ENCODE measurements at places on chromosomes 1 and 21. TPM values are rescaled to one million over a fixed set of nuclear protein-coding genes. Genes with fewer than 3 reads are reported as not detected.

DNA sequence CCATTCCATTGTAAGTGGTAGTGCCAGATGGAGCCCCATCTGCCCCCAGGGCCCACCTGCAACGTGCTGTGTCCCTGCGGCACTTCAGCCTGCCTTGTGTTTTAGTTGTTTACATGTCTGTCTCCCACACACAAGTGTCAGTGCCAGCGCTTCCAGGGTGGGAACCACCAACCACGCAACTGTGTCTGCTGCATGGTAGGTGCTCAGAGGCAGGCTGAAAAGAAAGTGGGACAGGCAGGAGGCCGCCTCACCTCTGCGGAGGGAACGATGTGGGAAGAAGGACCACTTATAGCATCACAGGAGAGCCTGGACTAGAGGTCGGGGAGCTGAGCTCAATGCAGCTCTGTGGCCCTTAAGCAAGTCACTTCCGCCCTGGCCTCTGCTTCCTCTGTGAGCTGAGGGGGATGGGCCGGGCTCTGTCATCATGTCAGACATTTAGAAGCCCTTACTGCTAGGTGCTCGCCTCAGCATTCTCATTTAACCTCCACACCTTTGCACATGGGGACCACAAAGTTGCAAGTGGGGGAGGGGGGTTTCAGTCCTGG, 17.9 kb downstream of the SLC9A1 start:
- peaks cover 38% of the 10 kb centered on the region for H3K4me1 ChIP-seq
- DNase-seq: no peak
- peak overlapping the region; percentile 62 for H3K27ac ChIP-seq
- no peaks in the 10 kb centered on the region for H3K36me3 ChIP-seq

Gene GSTM5
- 0.29 TPM for total RNA-seq

DNA sequence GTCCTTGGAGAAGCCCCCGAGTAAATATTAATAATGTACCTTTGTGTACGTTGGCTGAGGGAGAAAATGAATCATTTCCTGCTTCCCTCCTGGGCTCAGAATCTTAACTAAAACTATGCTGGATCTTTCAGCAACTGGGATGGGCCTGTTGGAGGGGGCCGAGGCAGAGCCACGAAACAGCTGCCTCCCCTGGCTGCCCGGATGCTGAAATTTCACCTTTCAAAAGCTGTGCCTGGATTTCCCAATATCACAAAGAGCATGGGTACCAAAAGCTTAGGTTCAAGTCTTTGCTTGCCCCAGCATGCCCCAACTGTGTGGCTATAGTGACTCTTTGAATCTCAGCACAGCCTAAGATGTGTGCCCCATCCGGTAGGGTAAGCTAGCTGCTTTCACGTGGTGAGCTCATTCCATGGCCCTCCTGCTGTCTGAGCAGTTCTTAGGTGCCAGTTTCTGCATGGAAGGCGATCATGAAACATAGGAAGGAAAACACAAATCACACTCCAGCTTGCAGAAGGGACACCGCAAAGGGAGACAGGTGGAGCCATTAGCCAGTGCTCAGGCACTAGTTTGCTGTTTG, 473.5 kb downstream of the PTPRU start:
- no peaks in the 10 kb centered on the region for H3K36me3 ChIP-seq
- peaks cover 12% of the 10 kb centered on the region for H3K4me1 ChIP-seq
- no peak for DNase-seq
- H3K27ac ChIP-seq: no peak overlapping the region
- no peak overlapping the region for H3K4me3 ChIP-seq
- H3K27me3 ChIP-seq: peaks cover 37% of the 10 kb centered on the region

Gene NR1I3
- not detected for total RNA-seq

GRCh38 chr1:97668945-97669344, 251.9 kb downstream of the DPYD start:
- no peaks in the 10 kb centered on the region for H3K27me3 ChIP-seq
- H3K27ac ChIP-seq: no peak overlapping the region
- no peak for DNase-seq
- no peak overlapping the region for H3K4me3 ChIP-seq

DNA sequence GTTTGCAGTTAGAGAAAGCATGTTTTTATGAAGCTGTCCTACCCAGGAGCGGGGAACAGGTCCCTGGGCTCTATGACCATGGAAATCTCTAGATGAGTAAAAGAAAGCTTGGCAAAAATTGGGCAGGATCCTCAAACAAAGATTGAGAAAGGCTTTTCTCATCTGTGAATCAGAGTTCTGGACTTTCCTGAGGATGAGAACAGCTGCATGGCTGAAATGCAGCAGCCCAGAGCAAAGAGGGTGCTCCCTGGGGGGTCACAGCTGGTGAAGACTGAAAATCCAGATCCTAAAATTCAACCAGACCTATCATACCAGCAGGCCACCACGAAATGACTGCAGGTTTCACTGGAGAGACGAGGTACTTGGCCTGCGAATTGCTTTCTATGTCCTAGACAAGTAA, 65.7 kb upstream of the APP start:
- peaks cover 4% of the 10 kb centered on the region for H3K36me3 ChIP-seq
- DNase-seq: no peak
- no peaks in the 10 kb centered on the region for H3K4me1 ChIP-seq
- H3K27me3 ChIP-seq: no peaks in the 10 kb centered on the region

- peaks cover 21% of the 10 kb centered on the region for H3K4me1 ChIP-seq
- peaks cover 56% of the 10 kb centered on the region for H3K36me3 ChIP-seq
- no peaks in the 10 kb centered on the region for H3K27me3 ChIP-seq
- H3K27ac ChIP-seq: no peak overlapping the region
- no peak for DNase-seq
- H3K4me3 ChIP-seq: no peak overlapping the region
Measured at GRCh38 chr1:39569034-39569433, 7.6 kb downstream of the PABPC4 start.

GRCh38 chr1:151165281-151165737, 393 bp downstream of the LYSMD1 start:
- H3K4me1 ChIP-seq: peaks cover 22% of the 10 kb centered on the region
- peak overlapping the region; percentile 98 for H3K4me3 ChIP-seq
- H3K27ac ChIP-seq: peak overlapping the region; percentile 98
- H3K36me3 ChIP-seq: peaks cover 18% of the 10 kb centered on the region
- no peak for DNase-seq
- H3K27me3 ChIP-seq: peaks cover 2% of the 10 kb centered on the region

GRCh38 chr1:36645867-36646266, 163.2 kb upstream of the CSF3R start:
- no peaks in the 10 kb centered on the region for H3K36me3 ChIP-seq
- no peak overlapping the region for H3K27ac ChIP-seq
- DNase-seq: no peak
- H3K4me1 ChIP-seq: no peaks in the 10 kb centered on the region

- H3K4me1 ChIP-seq: peaks cover 27% of the 10 kb centered on the region
- DNase-seq: no peak
- no peak overlapping the region for H3K4me3 ChIP-seq
- no peaks in the 10 kb centered on the region for H3K36me3 ChIP-seq
- H3K27me3 ChIP-seq: no peaks in the 10 kb centered on the region
Measured at GRCh38 chr1:171803045-171803444, 21.6 kb downstream of the METTL13 start.

DNA sequence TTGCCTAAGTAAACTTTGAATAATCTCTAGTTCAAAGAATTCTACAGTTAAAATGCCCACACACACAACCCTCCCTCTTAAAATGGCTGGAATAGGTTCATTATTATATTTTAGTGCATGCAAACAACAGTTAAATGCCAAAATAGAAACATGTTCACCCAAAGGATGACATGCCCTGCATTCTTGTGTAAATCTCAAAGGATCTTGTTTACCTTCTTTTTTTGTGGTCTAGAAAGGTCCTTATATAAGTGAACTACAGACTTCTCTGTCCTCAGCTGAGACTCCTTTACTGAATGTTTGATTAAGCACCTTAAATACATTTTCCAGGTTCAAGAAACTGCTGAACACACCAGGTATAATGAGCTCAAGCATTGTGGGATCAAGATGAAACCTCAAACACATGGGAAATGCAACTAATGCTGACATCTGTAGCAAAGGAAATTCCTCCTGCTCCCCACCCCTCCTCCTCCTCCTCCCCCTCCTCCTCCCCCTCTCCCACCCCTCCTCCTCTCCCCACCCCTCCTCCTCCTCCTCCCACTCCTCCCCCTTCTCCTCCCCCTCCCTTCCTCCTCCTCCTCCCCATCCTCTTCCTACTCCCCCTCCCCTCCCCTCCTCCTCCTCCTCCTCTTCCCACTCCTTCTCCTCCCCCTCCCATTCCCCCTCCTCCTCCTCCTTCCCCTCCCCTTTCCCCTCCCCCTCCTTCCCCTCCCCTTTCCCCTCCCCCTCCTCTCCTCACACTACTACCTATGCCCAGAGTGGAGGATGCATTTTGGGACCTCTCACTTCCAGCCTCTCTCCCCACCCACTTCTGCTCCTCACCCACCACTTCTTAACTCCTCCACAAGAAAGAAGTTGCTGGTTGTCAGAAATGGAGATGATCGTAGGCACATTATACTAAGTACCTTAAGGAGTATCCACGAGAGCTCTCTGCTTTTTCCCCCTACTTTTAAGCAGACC, 233.9 kb downstream of the MRPL39 start:
- H3K4me1 ChIP-seq: peaks cover 12% of the 10 kb centered on the region
- DNase-seq: no peak
- no peaks in the 10 kb centered on the region for H3K27me3 ChIP-seq
- no peaks in the 10 kb centered on the region for H3K36me3 ChIP-seq
- no peak overlapping the region for H3K27ac ChIP-seq

DNA sequence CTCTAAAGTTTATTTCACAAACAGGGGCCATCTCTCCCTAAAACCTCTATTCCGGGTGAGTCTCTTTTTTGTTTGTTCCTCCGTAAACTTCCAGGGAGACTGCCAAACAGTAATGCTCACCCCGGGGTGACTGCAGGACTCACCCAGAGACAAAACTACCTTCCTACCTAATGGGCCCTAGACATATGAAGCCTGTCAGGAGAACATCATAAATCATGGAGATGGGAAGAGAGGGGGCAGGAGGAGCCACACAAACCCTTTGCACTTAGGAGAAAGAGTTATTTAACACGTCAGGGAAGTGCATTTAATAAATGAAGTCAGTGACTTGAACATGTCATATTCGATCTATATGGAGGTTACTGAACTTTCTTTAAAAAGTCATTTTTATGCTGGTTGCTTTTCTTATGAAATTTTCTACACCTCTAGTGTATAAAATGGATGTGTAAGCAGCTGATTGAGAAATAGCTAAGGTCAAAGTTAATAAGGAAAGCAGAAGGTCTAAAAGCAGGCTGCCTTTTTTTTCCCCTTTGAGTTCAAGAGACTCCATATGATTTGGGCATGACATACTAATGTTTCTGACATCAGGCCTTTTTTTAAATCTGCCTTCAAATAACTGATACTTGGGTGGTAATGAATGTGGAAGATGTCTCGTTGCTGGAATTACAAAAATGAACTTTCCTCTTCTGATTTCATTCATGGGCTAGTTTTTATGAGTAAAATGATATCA, 286.9 kb upstream of the USP25 start:
- H3K36me3 ChIP-seq: peaks cover 4% of the 10 kb centered on the region
- DNase-seq: no peak
- H3K4me3 ChIP-seq: no peak overlapping the region

Gene HPDL
- 2.4 TPM for total RNA-seq

- H3K27ac ChIP-seq: no peak overlapping the region
- DNase-seq: no peak
- peaks cover 13% of the 10 kb centered on the region for H3K4me1 ChIP-seq
- no peak overlapping the region for H3K4me3 ChIP-seq
Measured at GRCh38 chr1:35832276-35832905, 24.6 kb downstream of the AGO4 start.

DNA sequence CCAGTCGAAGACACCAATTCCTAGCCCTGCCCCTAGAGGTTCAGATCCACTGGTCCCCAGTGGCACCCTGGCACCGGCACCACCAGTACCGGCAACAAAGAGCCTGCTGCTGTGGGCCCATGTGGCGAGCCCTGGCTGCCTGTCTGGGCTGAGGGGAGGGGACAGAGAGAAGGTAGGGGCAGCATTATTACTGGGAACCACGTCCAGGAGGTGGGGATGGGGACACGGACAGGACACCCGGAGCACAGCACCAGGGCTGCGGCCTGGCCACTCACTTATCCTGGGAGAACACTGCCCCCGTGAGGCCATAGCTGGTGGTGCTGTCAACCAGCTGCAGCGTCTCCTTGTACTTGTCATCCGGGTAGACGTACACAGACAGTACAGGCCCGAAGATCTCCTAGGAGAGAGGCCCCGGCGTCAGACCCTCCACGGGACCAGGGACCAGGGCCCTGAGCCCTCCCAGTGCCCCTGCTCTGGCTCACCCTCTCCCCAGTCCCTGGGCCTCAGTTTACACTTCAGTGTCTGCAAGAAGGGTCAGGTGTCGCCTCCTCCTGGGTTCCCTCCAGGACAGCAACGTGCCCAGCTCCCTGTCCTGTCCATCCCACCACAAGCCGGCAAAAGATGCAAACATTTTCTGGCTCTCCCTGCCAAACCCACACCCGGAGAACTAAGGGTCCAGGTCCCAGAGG, 15.8 kb upstream of the TAS1R2 start:
- H3K27me3 ChIP-seq: no peaks in the 10 kb centered on the region
- H3K36me3 ChIP-seq: no peaks in the 10 kb centered on the region
- no peaks in the 10 kb centered on the region for H3K4me1 ChIP-seq
- no peak overlapping the region for H3K4me3 ChIP-seq
- no peak overlapping the region for H3K27ac ChIP-seq

GRCh38 chr1:5765483-5765882, 226.7 kb downstream of the NPHP4 start:
- peaks cover 24% of the 10 kb centered on the region for H3K4me1 ChIP-seq
- H3K36me3 ChIP-seq: no peaks in the 10 kb centered on the region
- no peak overlapping the region for H3K4me3 ChIP-seq

DNA sequence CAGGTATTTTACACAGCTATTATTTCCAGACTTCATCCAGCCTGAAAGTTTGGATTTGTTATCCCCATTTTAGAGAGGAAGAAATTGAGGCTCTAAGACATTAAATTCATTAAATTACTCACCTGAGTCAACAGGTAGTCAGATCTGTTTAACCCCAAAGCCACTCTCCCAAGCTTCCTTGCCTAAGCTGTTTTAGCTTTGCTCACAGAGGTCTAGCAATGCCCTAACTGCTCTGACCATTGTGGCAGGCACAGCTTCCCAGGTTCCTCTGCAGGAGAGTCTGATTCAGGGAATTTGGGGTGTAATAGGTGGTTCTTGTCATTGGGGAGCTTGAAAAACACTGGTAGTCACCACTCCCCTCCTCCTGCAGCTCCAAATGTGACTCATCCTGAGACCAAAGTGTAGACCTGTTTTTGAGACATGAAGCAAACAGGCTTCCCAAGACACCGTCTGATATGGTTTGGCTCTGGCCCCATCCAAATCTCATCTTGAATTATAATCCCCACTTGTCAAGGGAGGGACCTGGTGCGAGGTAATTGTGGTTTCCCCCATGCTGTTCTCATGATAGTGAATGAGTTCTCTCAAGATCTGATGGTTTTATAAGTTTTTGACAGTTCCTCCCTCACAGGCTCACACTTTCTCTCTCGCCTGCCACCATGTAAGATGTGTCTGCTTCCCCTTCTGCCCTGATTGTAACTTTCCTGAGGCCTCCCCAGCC, 142.8 kb upstream of the DNAH14 start:
- no peak overlapping the region for H3K4me3 ChIP-seq
- no peaks in the 10 kb centered on the region for H3K4me1 ChIP-seq
- no peaks in the 10 kb centered on the region for H3K36me3 ChIP-seq
- DNase-seq: no peak
- H3K27ac ChIP-seq: no peak overlapping the region

Gene RGS13
- total RNA-seq: 1.2 TPM

Gene DCDC2B
- total RNA-seq: not detected

- no peak overlapping the region for H3K27ac ChIP-seq
- H3K36me3 ChIP-seq: no peaks in the 10 kb centered on the region
- no peaks in the 10 kb centered on the region for H3K27me3 ChIP-seq
Measured at GRCh38 chr1:63743781-63744180, 30.0 kb upstream of the ROR1 start.
